ENCODE measurements at places on chromosomes 11 and 22.

GRCh38 chr11:8013833-8014232 is 26.7 kb downstream of the EIF3F start:
- DNase-seq: no peak

- no peak for DNase-seq
Observed at GRCh38 chr11:94154095-94154856, 25.6 kb downstream of the PANX1 start.

DNA sequence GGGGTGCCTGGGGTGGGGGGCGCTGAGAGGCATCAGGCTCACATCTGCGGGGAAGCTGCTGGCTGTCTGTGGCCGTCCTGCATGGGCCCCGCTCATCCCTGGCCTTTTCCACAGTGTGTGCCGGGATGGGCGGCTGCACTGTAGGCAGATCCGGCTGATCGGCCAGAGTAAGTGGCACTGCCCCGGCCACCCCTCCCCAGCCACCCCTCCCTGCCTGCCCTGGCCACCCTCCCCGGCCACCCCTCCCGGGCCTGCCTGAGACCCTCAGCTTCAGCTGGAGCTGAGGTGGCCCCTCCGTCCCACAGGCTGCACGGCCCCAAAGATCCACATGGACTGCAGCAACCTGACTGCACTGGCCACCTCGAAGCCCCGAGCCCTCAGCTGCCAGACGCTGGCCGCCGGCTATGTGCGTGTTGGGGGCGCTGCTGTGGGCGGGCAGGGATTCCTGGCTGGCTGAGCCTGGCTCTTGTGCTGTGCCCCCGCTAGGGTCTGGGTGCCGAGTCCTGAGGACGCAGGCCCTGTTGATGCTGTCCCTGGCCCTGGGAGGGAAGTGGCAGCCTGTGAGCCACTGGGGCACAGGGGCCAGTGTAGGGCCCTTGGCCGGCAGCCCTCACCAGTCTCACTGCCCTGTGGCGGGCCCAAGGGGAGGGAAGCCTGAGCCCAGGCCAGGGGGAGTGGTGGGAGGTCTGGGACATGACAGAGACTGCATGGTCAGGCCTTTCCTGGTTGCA is 10.9 kb downstream of the MUC2 start:
- no peak for DNase-seq

- DNase-seq: no peak
Observed at GRCh38 chr11:23206741-23207336, 346.6 kb upstream of the CCDC179 start.

DNA sequence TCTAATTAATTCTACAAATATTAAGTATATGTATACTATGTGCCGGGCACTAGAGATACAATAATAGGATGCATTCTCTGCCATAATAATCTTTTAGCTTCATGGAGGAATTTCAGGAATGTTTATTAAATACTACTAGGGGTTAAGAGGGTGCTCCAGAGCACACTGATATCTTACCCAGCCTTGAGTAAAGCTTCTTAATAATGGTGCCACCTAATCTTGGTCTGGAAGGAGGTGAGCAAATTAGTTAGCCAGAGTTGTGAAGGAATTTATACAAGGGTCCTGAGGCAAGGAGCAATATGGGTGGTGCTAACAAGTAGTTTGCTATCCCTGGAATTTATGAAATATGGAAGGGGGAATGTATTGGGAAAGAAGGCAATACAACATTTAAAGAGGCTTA is 21.7 kb downstream of the ELP4 start:
- DNase-seq: no peak

DNA sequence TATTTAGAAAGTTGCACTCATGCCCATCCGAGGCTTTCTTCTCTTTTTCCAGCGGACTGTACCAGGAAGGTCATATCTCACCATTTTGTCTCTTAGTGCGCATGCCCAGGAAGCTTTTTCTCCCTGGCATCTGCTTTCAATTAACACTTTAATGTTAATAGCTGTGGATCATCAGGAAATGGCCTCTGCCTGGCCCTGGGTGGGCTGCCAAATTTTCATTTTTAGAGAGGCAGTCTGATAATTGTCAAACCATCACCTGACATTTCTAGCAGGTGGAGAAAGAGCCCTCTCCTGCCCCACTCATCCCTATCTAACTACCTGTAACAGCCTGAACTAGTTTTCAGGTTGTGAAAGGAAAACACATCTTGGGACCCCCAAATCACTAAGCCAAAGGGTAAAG is 257.4 kb upstream of the LRRC4C start:
- DNase-seq: no peak

GRCh38 chr11:75602951-75603350 is 40.9 kb downstream of the SERPINH1 start:
- DNase-seq: no peak

DNA sequence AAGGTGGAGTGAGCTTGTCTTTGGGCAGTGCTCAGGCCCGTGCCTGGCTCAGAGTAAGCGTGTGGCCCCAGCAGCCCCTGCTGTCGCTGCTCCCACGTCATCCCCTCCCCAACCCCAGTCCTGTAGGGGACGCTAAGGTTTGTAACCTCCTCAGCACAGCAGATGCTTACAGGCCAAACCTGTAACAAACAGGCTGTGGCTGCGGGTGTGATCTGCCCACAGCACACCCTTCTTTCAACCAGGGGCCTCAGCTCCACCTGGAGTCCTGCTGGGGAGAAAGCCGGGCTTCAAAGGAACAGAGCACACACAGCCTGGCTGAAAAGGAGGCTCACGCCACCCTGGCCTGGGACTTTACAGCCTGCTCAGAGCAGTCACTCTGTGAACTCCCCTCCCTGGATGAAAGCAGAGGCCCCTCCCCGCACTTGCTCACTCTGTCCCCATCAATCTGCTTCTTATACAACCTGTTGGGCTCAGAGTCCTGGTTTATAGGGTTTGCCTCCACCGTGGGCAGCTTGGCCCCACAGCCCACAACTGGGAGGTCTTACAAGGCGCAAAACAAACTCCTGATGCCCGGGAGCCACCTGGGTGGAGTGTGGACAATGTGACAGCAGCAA is 54.3 kb downstream of the SCUBE1 start:
- no peak for DNase-seq

- no peak for DNase-seq
Observed at GRCh38 chr22:30538280-30538679, 8.3 kb downstream of the SEC14L6 start.

GRCh38 chr11:27456140-27456794 is 16.3 kb downstream of the LGR4 start:
- DNase-seq: no peak

DNA sequence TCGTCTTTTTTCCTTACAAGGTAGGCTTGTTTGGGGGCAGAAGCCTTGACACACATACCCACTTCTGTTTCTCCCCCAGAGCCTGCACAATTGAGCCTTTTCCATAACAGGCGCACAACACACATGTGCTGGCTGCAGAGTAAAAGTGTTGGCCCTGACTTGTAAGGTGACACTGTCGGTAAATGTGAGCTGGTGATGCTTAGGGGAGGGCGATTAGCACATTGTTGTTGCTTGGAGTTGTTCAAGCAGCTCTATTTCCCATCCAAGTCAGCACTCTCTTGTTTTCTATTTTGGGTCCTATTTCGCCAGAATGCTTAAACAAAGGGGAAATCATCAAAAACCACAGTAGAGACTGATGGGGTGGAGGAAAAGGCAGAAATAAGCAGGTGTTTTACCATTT is 51.9 kb upstream of the PTPRJ start:
- no peak for DNase-seq

- peak; percentile 36 for DNase-seq
Observed at GRCh38 chr11:88421530-88421929, 84.0 kb upstream of the CTSC start.

DNA sequence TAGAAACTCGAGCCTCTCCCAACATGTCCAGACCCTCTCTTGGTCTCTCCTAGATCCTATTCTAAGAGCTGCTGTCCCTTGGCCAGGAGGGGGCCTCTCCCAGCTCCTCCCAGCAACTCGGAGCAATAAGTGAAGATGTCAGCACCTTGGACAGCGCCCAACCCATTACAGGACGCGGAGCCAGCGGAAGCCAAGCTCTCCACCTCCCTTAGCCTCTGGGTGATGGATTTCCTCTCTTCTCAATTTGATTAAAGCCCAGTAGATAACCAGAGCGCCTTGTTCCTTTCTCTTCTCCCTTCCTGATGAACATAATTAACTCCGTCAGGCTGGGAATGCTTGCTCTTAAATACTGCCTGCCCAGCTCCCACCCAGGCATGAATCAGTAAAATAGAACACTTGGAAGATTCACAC is 26.2 kb upstream of the TPBGL start:
- peak; percentile 81 for DNase-seq

DNA sequence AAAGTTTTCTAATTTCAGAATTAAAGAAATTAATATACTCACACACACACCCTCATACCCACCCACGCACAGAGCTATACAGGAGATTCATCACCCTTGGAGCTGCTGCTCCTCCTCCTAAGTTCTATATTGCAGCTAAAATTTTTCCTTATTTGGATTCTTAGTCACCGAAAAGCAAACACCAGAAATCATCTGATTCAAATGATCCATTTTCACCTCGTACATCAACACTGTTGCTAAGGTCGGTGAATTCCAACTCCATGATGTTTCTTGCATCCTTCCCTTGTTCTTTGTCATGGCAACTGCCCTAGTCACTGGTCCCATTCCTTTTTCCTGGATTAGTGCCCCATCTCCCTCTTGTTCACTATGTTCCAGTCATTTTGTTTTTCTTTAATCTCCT is 286.2 kb downstream of the GRM5 start:
- DNase-seq: no peak

DNA sequence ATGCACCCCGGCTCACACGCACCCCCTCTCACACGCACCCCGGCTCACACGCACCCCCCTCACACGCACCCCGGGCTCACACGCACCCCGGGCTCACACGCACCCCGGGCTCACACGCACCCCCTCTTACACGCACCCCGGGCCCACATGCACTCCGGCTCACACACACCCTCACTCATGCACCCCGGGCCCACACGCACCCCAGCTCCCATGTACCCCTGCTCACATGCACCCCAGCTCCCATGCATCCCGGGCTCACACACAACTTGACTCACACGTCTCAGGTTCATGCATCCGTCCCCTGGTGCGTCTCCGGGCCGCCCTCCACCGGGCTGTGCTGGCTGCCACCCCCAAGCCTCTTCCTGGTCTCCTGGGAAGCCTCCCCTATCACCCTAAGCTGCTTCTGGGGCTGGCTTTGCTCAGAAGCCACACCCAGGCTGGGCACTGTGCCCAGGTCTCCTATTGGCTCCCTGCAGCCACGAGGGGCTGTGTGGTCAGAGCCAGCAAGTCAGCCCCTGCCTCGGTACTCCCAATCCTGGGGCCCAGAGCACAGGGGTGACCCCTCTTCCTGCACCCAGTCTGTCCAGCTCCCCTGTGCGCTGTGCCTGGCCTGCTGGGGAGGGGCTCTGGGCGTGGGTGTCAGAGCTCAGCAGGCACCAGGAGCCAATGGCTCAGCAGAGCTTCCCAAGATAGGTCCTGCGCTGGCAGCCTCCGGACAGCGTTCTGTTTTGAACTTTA is 16.9 kb downstream of the TSPAN4 start:
- no peak for DNase-seq

DNA sequence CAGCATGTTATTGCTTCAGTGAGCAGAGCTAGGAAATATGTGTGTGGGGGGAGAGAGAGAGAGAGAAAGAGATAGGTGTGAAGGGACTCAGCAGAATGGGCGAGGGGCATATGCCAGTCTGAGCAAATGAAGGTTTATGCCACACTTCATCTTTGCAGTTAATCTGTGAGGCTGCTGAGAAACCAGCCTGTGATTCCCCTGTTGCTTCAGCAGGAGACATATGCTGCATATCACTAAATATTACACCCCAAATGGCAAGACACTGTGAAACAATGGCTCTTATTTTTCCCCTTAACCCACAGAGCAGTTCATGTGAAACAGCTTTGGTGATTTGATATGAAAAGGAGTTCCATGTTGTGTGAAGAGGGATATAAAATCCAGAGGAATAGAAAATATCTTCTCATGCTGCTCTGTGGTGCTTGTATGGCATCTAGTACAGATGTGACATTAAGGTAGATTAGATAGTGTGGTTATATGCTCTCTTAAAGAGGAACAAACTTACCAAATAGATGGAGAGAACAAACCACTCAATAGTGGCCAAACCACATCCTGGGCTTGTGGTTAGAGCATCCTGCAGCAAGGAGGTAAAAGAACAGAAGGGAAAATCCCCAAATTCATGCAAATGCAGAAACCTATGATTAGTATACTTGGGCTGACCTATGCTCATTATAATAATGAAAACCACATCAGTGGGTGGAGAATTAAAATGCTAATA is 864.2 kb downstream of the FAM181B start:
- DNase-seq: peak; percentile 46

DNA sequence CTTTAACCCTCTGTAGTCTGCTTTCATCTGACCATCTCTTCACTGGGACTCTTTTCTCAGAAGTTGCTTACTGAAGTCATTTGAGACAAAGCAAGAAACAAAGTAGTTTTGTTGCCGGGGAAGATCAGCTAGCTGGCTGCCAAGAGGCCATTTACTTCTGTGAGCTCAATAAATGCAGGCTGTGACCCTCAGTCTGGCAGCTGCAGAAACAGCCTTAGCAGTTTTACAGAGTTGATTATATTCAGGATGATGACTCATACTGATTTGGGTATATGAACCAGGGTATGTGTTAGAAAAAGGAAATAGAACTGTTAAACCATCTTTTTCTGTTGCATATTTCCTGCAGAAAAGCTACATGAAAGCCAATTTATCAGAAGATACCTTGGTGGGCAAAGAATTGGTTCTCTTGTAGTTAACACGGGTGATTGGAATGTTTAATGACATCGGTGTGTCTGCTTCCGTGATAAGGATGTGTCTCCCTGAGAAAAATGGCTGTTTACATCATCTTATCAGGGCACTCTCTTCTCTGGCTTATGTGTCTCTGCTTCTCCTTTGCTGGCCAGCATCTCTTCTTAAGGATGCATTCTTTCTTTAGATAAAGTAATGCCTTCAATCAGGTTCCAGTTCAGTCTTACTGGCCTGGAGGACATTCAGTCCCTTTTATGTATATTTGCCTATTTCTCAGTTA is 18.5 kb downstream of the FIBIN start:
- no peak for DNase-seq

DNA sequence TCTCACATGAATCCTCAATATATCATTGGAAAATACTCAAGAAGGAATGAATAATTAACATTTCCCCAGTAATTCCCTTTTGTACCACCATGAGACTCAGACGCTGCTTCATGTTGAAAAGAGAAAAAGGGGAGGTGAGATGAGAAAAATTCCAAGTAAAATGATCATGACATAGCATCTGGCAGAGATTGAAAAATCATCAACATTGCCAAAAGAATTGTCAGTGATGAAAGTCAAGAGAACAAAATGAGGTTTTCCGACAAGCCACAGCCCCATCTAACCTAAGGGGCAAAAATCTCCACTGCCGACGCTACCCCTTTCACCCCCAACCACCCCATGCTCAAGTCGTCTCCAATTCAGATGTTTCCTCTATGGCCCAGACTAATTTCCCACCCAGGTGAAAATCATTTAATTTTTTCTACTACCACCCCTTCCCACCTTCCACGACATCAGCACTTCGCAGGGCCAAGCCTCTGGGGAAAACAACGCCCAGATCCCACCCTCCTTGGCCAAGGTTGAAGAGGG is 1.2 kb downstream of the RAB6A start:
- no peak for DNase-seq
